ENCODE measurements at places on chromosomes 7 and 10.

DNA sequence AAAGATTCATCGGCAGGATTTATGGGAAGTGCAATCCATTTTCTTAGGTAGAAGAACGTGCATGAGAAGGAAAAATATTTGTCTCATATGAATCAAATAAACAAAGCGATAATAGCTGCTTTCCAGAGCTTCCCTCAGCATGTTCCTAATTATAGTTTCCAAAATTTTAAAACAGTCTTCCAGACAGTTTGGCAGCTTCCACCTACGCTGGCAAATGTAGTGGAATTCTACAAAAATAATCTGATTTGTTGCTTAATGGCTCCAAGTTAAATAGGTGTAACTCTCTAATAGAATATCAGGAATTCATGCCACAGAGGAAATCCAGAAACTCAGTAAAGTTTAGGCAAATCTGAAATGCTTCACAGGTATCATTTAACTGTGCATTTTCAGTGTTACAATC, 23.3 kb upstream of the AGBL3 start:
- DNase-seq = no peak

DNA sequence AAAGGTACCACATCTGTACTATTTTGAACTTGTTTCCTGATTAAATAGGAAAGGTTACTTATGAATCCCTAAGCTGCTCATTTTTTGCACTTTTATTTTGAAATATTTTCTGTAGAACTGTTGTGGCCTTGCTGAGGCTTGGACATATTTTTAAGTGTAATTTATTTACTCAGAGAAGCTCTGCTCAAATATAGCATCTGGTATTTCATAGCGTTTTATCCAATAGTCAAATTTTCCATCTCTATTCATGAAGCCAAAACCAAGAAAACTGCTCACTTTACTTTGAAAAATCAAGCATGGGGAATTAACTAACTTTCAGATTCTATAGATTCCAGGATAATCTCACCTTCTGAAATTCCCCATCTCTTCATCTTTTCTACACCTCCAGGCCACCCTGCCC, 6.6 kb upstream of the FAM3C start:
- no peak for DNase-seq

GRCh38 chr7:132333301-132333700, 243.0 kb downstream of the PLXNA4 start:
- no peak for DNase-seq

DNA sequence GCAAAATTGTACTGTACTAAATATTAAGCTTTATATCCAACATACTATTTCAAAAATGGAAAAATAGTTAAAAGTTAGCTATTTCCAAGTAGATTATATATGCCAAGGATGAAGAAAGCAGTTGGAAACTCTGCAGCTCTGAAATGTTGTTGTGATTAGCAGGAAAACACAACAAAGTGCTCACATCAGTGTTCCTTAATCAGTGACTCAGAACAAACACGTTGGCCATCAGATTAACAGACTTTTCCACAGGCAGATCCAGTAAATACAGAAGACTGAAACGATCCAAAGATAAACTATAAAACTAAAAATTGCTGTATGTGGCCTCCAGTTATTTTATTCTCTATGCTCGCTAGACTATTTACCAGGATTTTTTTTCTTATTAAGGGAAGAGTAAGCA, 99.6 kb upstream of the SEMA3D start:
- no peak for DNase-seq

- no peak for DNase-seq
These were observed 868.4 kb downstream of the KCNMA1 start for GRCh38 chr10:76769161-76769560.

- no peak for DNase-seq
These were observed 1310.8 kb downstream of the XPNPEP1 start for GRCh38 chr10:108612485-108612884.

- DNase-seq = no peak
These were observed 11.9 kb downstream of the ZNF862 start for GRCh38 chr7:149850007-149850594.

- DNase-seq = peak; percentile 98
These were observed at the start of gene TRIM24 for GRCh38 chr7:138460176-138460648. TSS of gene TRIM24 (plus strand) at chr7:138460259. CDS start at chr7:138460549, 290 bp downstream.

- DNase-seq = no peak
These were observed 27.7 kb downstream of the LSM5 start for GRCh38 chr7:32462451-32462850.

- DNase-seq = no peak
These were observed 222.0 kb downstream of the ADK start for GRCh38 chr10:74373059-74373458.

DNA sequence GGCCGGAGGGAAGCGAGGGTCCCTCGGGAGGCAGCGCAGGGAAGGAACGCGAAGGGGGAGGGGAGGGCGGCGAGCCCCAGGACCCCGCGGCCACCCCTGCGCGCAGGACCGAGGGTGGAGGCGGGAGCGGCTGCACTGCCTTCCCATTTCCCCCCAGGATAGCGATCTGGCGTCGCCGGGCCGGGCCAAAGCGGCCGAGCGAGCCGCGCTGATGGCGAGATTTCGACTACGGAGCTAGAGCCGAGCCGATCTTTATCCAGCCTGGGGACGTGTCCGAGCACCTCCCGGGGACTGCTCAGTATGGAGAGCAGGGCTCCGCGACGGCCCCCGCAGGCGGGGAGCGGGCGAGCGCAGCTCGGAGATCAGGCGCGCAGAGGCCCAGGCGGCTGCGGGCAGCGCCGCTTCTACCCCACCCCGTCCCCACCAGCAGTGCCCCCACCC, 590 bp upstream of the CRTAC1 start:
- DNase-seq = no peak

All from SW480 (cell line).